AG09319 (cell line): ENCODE measurements at places on chromosomes 2 and 18.

DNA sequence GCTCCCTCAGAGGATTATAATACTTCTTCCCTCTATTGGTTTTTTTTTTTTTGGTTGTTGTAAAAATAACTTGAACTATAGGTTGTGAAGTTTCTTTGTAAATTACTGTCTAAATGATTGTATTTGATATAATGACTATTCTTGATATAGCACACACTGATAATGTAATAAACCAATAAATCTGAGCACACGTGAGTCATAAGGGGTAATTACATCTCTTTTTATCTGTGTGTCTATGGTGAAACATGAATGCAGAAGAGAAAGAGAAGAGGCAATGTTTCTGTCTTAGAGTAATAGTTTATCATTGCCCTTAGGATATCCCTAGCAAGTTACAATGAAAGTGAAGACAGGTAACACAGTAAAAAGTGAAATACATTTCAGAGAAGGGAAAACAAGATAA, 64.1 kb upstream of the RAPGEF4 start:
- DNase-seq, result no peak

GRCh38 chr2:137507237-137507636, 457.0 kb upstream of the HNMT start:
- no peak for DNase-seq

DNA sequence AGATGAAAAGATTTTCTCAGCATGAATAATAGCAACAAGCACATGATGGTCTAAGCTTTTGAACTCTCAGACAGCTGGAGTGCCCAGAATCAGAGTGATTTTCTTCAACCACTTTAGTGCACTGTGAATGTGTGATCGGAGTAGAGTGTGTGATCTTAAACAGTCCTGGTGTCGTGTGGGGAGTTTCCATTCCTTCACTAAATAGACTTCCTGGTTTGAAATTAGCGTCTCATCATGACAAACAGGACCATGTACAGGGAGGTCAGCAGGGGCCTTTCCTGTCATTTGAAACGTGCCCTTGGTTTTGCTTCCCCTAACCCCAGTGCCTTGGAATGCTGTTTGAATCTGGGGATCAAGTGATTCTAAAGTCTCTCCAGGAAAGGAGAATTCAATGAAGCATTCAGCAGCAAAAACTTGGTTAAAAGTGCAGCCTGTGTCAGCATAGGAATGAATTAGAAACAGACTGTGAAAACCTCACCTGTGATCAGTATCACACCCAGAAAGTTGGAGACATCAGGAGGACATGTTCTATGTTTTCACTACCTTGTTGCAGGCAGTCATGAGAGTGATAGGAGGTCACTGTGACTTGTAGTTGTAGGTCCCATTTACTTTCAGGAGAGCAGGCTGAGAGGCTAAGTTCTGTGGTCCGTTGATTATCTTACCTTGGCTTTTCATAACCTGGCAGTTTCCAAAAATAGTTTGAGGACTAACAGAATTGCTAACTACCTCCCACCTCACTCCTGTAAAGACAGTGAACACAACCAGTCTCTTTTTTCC, 400.3 kb downstream of the MTX2 start:
- DNase-seq, result no peak

GRCh38 chr2:229728370-229728769, 14.0 kb upstream of the DNER start:
- DNase-seq, result no peak

GRCh38 chr2:229205704-229206103, 65.4 kb downstream of the PID1 start:
- no peak for DNase-seq

DNA sequence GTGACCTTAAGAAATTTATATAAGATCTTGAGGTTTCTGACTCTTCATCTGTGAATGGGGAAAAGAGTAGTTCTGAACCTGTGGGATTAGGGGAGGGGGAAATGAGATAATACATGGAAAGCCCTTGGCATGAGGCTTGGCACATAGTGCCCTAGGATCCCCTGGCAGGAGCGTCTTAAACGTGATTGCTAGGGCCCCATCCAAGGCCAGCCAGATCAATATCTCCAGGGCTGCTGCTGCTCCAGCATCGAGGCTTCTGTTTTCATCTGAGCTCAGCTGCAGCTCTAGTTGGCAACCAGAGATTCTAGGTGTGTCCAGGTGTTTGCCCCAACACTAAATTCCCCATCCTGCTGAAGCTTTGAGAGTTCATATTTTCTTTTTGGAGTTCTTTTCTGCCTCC, 71.0 kb downstream of the IL1R2 start:
- no peak for DNase-seq

GRCh38 chr2:106705877-106706276, 180.1 kb downstream of the ST6GAL2 start:
- no peak for DNase-seq

DNA sequence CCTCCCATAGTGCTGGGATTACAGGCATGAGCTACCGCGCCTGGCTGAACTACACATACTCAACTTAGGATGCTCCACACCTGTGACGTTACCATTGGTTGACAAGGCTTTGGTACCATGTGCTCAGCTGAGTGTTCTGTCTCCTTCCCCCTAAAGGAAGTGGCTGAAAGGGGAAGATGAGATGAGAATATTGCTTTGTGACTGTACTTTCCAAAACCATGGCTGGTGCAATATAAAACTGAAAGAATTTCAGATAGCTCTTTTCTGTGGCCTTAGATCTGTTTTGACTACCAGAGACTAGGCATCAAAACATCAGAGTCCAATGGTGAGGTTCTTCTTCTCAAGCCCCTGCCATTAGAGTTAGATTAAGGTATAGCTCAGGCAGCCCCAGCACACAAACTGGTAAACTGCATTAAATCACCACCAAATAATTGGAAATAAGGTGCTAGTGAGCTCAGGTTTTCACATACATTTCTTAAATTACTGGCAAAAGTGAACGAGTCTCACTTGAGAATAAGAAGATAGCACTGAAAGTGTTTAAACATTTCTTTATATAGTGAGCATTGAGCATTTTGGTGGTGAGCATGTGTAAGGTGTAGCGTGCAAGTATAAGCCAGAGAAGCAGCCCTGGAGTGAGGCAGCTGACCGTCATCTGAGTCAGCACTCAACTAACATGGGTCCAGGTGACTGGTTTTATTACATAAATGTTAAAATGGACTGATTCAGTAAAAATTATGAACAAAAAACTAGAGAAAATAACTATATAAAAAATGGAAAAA, 113.5 kb upstream of the FZD5 start:
- DNase-seq, result no peak

GRCh38 chr18:22667616-22668422, 250.1 kb upstream of the CTAGE1 start:
- peak; percentile 47 for DNase-seq
